Activated CD4-positive, alpha-beta T cell treated with anti-CD3 and anti-CD28 coated beads, Interleukin-2, amount 10 ng/mL, durations not matched to agents 7 days and 5 days (primary cell): ENCODE measurements at places on chromosomes 4 and X. TPM values are rescaled to one million over a fixed set of nuclear protein-coding genes. Genes with fewer than 3 reads are reported as not detected.

Gene TMEM31
- total RNA-seq, result not detected

DNA sequence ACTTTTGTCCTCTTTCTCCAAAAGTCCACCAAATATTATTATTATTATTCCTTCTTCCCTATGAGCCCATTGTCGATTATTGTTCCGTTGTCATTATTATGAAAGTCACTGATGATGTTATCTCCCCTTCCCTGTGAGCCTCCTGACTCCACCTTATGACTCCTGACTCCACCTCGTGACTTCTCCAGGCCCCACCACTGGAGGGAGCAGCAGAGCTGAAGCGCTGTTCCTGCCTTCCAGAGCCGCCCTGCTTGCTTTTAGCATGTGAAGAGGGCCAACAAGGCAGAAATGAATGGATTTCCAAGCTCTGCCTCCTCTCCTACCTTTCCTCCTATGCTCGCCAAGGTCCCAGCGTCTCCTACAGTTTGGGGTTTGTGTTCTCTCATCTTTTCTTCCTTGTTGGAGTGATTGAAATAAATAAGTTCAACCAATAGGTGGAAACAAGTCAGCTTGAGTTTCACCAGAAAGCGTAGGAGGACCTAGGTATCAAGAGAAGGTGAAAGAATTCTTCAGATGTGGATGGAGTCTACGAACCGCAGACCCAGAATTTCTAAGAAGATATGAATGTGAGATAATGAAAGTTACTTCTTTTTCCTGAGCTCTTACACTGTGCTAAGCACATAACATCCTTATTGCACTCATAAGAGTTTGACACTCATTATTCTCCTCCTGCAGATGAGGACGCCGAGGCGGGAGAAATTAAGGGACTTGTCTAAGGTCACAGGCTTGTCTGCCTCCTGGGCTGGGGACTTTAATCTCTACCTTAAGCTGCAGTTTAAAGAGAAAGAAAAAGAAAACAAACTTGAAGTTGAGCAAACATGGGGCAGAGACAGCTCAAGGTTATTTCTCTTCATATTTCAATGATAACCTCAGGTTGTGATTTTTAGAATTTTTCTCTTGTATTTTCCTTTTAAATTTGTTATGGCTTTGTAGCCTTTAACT, 26.1 kb downstream of the IGSF1 start:
- DNase-seq, result peak; percentile 7

GRCh38 chr4:103496800-103497199, 223.0 kb downstream of the TACR3 start:
- no peak for DNase-seq

Gene FAM9B
- not detected for total RNA-seq
